T-helper 22 cell (primary cell): ENCODE measurements at places on chromosomes 5 and 9.

GRCh38 chr5:1019001-1019905 lies 10.7 kb downstream of the NKD2 start:
- DNase-seq: no peak

DNA sequence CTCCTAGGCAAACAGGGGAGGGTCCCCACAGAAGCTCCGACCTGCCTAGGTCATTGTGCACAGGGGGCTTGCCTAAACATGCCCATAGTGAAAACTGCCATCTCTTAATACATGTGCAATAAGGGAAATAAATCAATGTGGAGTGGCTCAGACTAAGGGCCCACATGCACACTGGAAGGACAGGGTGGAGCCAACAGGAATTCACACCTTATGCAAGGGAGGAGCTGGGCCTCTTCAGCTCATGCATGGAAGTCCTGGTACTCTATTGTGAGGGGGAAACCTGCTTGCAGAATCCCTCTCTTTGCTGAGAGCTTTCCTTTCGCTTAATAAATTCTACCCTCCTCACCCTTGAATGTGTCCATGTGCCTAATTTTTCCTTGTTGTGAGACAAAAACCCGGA lies 815.8 kb downstream of the EFNA5 start:
- no peak for DNase-seq

DNA sequence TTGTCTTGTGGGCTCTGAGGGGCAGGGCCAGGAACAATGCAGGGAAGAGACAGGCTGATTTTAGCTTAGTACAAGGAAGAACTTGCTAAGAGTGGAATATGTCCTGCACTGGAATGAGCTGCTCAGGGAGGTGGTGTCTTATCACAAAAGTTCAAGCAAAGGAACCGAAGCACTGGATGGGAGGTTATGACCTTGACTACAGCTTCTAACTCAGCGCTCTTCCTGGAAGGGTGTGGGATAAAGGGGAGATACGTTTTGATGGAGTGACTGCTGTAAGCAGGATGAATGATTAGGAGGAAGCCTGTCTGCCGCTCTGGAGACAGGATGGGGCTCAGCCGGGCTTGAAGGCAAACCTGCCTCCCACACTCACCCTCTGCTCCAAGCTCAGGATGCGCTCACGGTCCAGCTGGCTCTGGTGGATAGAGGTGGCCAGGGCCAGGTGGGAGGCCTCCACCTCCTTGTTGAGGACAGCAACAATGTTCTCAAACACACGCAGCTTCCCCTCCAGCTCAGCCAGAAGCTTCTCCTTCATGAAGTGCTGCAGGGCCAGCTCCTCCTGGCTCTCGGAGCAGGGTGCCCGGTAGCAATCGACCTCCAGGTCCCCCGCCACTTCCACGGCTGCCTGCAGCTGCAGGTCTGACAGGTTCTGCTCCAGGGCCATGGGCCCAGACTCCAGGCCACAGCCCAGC lies 13.5 kb downstream of the TRAF1 start:
- DNase-seq: no peak

DNA sequence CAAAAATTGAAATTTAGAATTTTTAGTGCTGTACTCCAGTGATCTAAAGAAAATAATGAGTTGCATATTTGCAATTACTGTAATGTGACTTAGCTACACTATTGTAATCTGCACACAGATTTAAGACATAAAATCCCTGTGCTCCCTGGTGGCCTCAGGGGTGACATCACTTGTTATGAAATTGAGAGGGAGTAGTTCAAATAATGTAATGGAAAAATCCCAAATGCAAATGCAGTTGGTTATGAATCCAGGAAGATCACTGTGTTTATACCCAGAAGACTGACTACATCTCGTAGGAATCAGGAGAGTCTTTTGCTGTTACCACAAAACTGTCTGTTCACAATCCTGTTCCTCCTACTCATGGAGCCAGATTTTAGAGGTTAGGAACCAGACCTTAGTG lies 178.7 kb upstream of the FBXL17 start:
- no peak for DNase-seq

- no peak for DNase-seq
Observed at GRCh38 chr9:136645352-136645902, 17.3 kb upstream of the EGFL7 start.

DNA sequence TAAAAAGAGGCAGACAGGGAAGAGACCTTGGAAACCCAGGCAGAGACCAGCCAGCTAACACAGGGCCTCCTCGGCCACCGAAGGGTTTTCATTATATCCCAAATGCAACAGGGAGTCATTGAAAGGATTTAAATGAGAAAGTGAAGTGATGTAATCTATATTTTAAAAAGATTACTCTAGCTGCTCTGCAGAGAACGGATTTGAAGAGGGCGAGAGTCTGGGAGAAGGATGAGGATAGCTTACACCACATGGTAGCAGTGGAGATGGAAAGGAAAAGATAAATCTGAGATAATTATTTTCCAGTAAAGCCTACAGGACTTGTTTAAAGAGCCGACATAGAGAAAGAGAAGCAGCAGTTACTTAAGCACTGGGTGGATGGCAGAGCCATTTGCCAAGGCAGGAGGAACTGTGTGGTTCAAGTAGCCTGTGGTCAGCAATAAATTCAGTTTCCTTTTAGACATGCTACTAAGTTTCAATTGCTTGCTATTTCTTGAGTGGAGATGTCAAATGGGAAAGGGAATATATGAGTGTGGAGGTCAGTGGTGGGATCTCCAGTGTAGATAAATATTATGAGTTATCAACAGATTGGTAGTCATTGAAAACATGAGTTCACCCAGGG lies 9.3 kb downstream of the FBN2 start:
- DNase-seq: no peak

- DNase-seq: no peak
Observed at GRCh38 chr5:157150995-157151394, 8.3 kb upstream of the MED7 start.

GRCh38 chr5:122707796-122708195 lies 67.1 kb upstream of the SNX2 start:
- no peak for DNase-seq

DNA sequence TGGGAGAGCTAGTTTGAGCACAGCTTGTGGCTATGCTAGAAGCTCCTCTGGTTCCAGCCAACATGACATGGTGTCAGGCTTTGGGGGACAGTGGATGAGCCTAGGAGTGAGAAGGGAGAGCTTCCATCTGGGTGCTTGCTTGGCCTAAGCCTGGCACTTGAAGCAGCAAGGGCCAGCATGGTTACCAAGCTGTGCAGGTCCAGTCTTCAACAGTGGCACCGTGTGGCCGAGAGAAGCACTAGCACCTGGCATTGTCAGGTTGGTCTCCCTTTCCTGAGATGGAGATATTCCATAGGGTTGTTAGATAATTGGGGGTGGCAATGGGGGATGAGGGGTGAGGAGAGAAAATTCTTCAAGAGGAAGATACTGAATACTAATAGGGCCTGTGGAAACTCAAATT lies 261.9 kb downstream of the PBX3 start:
- DNase-seq: no peak

GRCh38 chr9:131228988-131229387 lies 47.3 kb downstream of the FAM78A start:
- no peak for DNase-seq

DNA sequence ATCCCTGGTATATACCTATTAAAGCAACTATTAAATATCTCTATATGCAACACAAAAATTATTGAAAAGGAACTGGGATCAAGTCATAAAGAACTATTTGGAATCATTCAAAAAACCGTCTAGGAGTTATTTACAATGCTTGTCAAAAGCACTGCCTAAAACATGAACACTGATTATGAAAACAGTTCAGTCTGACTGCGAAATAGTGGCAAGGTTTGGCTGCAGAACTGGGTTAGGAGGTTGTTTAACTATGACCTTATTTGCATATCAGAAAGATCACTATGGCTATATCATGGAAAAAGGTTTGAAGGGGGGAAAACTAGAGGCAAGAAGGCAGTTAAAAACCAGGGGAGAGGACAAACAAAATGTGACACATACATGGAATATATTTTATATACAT lies 12.0 kb downstream of the FBXW2 start:
- DNase-seq: no peak

DNA sequence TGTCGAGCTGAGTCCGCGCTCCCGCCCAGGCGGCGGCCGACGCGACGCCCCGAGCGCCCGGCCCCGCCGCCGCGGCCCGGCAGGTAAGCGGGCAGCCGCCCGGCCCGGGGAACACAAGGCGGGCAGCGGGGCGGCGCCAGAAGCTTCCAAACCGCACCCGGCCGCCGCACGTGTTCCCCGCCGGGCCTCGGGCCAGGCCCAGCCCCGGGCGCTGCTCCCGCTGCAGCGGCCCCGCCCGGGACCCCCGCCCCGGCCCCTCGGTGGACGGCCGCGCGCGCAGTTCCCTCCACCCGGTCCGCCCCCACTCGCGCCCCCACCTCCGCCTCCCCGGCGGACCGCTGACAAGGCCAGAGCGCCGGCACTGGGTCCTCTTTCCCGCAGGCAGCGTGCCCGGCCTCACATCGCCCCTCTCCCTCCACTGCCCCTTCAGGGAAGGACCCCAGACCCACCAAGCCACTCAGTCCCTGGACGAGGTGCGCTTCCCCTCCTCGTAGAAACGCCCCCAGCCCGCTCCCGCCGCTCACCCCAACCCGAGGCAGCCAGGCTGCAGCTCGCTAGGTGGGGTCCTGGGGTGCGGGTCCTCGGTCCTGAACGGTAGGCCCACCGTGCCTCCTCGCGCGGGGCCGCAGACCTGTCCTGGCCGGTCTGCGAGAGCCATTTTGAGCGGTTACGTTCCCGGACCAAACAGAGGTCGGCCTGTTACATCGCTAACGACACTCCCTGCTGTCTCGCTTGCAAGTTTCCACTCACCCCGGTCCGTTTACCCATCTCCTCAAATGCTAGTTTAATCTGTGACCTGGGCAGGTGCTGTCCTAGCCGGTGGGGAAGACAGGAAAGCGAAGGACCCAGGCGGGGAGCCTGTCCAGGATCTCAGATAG lies 475 bp downstream of the WDR5 start:
- DNase-seq: no peak

DNA sequence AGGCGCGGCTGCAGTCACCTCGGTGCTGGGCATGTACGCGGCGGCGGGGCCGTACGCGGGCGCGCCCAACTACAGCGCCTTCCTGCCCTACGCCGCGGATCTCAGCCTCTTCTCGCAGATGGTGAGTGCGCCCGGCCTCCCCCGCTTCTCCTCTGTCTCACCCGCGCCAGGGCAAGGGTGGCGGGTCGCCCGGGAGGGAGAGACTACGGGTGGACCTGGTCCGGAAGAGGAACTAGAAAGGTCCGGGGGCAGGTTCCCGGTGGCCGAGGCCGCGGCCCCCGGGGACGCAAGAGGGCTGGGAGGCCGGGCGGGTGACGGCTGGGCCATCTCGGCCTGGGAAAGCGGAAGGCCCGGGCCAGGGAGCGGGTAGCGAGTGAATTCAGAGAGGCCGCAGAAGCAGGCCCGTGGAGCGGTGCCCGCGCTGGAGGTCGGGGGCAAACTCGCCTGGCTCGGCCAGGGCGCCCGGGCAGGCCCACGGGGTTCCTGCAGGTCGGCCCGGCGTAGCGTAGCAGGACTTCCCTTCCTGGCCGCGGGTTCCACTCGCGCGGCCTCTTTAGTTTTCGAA lies 711 bp downstream of the IRX1 start:
- DNase-seq: no peak

DNA sequence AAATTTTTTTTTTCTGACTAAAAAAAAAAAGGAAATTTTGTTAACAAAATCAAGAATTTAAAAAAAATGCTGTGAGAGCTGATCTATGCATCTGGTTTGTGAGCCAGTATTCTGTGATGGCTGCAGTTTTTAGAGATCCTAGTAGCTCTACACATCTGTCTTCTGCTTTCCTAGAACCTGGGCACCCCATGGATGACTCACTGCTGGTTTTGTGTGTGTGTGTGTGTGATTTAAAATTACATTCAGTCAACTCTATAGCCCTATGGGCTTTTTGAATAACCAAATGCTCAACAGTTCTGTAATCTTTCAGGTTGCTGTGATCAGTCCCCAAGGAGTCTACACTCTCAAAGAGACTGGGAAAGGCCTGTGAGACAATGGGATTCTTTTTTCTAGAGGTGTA lies 2.5 kb upstream of the PSMD5 start:
- no peak for DNase-seq

GRCh38 chr5:81370912-81371311 lies 23.0 kb downstream of the ACOT12 start:
- no peak for DNase-seq

- DNase-seq: no peak
Observed at GRCh38 chr9:133274236-133275104, 531 bp downstream of the ABO start.

DNA sequence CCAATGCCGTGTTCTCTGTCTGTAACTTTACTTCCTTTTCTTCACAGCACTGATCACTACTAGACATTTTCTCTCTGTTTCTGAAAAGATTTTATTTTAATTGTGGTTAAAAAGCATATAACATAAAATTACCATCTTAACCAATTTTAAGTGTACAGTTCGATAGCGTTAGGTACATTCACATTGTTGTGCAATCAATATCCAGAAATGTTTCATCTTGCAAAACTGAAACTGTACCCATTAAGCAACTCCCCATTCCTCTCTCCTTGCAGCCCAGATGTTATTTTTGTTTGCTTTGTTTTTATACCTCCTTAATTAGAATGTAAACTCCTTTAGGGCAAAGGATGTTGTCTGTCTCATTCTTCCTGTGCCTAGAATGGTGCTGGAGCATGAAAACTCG lies 47.5 kb downstream of the COL27A1 start:
- no peak for DNase-seq

GRCh38 chr9:105172436-105172835 lies 72.0 kb upstream of the SLC44A1 start:
- no peak for DNase-seq

DNA sequence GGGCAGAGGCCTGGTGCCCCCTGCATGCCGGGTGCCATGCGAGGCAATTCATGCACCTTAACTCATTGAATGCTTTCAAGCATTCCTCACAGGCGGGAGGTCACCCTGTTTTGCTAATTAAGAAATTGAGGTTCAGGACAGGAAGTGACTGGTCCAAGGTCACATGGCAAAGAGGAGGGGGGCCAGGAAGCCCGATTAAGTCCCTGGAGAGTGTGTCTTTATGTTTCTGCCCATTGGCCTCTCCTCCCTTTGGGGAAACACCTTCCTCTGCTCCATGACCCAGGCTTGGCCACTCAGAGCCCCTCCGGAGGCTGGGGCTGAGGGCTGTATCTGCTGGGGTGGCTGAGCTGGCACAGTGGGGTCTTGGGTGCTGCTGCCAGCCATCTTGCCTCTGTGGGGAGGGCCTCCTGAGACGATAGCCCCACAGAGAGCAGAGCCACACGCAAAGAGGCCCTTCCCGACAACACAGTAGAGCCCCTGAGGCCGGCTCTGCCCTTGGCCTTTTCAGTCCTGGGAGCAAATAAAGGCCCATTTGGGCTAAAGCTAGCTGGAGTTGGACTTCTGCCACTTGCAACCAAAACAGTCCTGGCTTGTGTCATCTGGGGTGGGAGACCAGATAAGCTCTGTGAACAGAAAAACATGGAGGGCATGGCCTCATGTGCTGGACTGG lies 90.8 kb upstream of the NEURL1B start:
- DNase-seq: no peak

DNA sequence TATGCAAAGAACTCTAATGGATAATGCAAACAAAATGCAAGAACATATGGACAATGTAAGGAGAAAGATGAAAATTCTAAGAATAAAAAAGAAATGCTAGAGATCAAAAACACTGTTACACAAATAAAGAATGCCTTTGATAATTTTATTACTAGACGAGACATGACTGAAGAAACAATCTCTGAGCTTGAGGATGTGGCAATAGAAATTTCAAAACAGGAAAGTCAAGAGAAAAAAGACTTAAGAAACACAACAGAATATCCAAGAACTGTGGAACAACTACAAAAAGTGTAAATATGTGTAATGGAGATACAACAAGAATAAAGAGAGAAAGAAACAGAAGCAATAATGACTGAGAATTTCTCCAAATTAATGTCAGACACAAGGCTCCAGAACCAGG lies 140.5 kb upstream of the ACOT12 start:
- DNase-seq: no peak

- no peak for DNase-seq
Observed at GRCh38 chr9:123355761-123356431, at the start of gene CRB2. Gene CRB2 (plus strand): TSS chr9:123356197. CDS start chr9:123356261, 64 bp downstream.
